ENCODE measurements at places on chromosomes 7 and 10.

DNA sequence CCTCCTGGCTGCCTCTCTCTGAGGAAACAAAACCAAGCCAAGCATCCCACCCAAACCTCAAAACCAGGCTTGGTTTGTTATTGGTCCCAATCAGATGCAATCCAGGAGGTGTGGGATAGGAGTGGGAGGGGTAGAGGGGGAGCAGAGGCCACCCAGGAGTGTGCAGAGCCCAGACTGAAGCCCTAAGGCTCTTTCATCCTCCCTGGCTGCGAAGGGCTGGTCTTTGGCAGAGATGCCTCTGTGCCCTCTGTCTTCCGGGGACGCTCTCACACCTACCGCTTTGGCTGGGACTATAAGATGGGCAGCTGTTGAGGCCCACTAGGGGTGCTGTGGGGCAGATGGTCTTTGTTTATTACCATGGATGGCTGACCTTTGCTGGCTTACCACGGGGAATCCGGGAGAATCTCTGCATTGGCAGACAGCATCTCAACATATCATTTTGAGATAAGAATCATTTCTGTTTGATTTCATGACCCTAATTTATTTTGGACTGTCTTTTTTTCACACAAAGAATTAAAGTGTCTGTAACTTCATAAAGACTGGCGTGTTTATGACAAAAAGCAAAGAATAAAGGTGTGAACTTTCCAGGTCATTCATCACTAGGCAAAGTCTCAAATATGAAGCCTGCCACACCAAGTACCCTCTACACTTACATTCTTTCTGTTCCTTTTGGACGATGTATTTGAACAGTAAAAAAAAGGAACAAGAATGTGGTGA lies 6.5 kb upstream of the DENND2A start:
- DNase-seq: no peak

- DNase-seq: peak; percentile 14
Measured at GRCh38 chr7:38656968-38657367, 25.8 kb upstream of the AMPH start.

- no peak for DNase-seq
Measured at GRCh38 chr7:123661765-123662164, 6.1 kb downstream of the LMOD2 start.

- peak; percentile 18 for DNase-seq
Measured at GRCh38 chr10:63929831-63930467, 408.7 kb downstream of the REEP3 start.

GRCh38 chr7:26553582-26553981 lies 261.9 kb downstream of the SNX10 start:
- DNase-seq: no peak

GRCh38 chr7:5197811-5198210 lies 7.8 kb downstream of the WIPI2 start:
- no peak for DNase-seq

- no peak for DNase-seq
Measured at GRCh38 chr10:54880996-54881395, 80.0 kb upstream of the PCDH15 start.

DNA sequence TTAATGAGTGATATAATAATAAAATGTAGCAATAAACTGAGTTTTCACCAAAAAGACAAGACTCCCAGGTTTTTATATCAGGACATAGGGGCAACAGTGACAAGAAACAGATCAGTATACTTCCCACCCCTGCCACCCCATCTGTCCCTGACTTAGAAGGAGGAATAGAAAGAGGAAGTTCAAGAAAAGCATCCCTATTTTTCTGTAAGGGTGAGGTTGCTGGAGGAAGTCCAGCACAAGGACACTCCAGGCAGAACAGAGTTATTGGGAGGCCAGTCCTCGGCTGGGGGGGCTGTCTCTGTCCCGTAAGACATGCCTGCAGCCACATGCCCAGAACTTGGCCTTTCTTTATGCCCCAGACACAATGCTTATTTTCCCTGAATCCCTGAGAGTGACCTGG lies 16.5 kb upstream of the TLX1 start:
- no peak for DNase-seq

DNA sequence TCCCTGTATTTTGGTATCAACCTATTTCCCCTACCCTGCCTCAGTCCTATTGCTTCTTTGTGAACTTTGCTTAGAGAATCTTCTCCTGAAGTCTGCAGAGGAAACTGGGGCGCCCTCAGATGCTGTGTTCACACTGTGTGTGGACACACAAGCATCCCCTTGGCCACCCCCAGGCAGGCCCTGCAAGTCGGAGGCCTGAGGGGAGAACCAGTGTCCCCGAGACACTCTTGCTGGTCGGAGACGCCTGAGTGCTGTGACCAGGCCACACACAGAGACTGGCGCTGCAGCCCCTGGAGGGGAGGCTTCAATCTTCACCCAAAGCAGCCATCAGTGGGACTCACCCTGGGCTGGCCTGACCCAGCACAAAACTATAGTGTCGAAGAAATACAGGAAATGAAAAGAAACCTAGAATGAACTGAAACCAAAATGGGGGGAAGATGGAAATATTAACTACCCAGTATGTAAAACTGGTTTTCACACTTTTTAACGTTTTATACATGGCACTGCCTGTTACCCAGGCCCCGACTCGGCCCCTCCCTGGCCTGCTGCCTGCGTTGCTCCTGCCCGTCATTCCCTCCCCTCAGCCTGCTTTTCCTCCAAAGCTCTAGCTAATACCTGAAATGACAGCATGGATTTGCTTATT lies 48.4 kb upstream of the FAM20C start:
- DNase-seq: no peak

GRCh38 chr7:18445483-18445882 lies 50.1 kb upstream of the HDAC9 start:
- DNase-seq: no peak

GRCh38 chr10:107631876-107632275 lies 467.4 kb upstream of the SORCS1 start:
- no peak for DNase-seq

- no peak for DNase-seq
Measured at GRCh38 chr7:128788446-128789412, 3.0 kb upstream of the CCDC136 start.

GRCh38 chr7:121529003-121529402 lies 132.9 kb upstream of the FAM3C start:
- DNase-seq: no peak

DNA sequence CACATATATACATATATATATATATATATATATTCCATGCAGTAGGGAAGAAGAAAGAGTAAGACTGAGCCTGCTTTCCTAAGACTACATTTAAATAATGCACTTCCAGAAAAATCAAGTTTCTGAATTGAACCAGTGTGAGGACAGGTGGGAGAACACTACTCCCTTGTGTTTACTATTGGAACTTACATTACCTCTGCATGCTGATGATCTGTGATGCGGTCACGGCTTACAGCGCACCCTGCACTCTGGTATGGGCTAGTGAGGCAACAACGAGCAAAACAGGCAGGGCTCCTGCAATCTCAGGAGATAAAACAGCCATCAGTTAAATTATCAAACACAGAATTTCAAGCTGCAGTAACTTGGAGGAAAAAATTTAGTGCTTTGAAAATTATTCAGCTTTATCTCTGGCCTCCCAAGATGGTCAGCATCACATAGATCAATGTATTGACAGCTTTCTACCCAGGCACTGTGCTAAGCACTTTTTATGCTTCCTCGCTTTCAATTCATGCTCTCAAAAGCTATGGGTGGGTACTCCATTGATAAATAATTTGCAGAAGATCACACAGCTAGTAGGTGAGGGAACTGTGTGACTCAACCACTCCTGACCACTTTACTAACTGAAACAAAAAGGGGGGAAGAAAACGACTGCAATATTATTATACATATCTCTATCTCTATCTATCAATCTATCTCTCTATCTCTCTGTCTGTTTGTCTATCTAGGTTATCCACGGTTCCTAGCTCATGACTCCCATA lies 20.5 kb upstream of the SLC16A12 start:
- DNase-seq: no peak

- no peak for DNase-seq
Measured at GRCh38 chr10:55287346-55287745, 486.3 kb upstream of the PCDH15 start.

GRCh38 chr10:21039721-21040120 lies 142.6 kb upstream of the NEBL start:
- DNase-seq: no peak

GRCh38 chr10:44978570-44979280 lies at the start of gene DEPP1:
TSS of gene DEPP1 (minus strand) at chr10:44978809. CDS start at chr10:44978030, 779 bp downstream.
- no peak for DNase-seq

DNA sequence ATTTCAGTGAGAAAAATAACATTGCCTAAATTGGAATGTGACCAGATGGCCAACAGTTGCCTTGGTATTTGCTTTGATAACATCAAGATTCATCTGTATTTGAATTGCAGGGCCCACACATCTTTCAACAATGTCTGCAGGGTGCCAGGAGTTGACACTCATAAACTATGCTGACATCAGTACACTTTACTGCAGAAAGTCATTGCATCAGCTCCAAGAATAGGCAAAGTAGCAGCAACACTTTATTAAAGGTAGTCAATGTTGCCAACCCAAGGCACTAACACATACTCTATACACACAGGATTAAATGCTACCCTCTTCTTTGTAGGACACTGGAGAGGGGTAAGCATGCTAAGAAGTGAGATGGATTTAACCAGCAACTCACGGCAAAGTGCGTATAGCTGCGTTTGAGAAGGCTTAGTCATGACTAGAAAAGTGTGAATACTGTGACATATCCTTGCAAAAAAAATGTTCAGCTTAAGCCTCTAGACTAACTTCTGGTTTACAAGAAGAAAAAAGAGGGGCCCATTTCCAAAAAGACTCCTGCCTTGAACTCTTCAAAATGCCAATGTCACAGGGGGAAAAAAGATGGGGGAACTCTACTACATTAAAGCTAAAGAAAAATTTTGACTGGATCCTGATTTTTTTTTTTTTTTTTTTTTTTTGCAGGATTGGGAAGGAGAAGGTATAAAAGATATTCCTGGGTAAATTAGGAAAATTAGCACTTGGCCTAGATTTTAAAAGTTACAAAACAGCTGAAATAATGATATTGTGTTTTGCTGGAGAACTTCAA lies 2.2 kb downstream of the BBIP1 start:
- DNase-seq: no peak

DNA sequence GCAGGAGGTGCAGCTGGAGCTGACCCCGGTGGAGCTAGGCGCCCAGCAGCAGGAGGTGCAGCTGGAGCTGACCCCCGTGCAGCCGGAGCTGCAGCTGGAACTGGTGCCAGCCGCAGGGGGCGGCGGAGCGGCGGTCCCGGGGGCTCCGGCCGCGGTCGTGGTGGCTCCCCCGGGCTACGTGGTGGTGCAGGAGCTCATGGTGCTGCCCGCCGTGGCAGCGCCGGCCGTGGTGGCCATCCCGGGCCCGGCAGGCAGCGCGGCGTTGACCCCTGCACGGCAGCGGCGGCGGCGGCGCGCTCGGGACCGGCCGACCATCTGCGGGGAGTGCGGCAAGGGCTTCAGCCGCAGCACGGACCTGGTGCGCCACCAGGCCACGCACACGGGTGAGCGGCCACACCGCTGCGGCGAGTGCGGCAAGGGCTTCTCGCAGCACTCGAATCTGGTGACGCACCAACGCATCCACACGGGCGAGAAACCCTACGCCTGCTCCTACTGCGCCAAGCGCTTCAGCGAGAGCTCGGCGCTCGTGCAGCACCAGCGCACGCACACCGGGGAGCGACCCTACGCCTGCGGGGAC lies 6.8 kb downstream of the ZNF853 start:
- DNase-seq: no peak

DNA sequence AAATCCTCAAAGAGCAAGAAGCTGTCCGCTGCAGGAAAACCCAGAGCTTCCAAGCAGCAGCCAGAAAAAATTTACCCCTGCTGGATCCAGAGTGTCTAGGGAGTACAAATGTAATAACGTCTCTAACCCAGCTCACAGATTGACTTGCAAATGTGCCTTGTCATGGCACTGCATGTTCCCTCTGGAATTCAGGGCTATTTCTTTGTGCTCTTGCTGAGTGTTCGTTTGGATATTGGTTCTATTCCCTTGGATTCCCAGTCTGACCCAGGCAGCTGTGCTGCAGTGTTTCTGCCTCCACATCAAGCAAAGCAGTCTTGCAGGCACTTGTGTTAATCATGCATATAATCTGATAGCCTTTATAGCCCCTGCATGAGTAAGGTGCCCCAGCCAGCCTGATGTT lies 209.9 kb upstream of the GHITM start:
- no peak for DNase-seq

DNA sequence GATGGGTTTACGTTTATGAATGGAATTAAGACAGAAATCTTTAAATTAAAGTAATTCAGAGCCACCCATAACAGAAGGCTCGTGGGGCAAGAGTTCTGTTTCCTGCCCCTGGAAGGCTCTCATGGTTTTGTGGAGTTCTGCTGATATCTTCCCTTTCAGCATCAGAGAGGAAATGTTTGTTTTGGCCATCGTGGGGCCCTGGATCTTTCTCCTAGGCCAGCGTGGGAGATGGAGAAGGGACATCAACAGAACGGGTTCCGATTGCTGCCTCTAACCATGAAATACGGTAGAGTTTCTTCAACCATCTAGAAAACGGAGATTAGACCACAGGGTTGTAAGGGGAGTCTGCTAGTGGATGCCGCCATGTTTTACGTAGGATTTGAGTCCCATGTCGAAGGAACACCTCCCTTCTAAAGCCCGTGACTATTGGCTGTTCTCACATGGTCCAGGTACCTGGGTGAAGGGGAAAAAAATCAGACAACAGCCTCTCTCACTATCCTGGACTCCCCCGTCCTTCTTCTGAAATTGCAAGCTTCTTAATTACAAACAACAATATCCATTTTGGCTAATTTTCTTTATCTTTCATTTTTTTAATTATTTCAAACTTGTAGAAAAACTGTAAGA lies 169.1 kb upstream of the CELF2 start:
- no peak for DNase-seq

DNA sequence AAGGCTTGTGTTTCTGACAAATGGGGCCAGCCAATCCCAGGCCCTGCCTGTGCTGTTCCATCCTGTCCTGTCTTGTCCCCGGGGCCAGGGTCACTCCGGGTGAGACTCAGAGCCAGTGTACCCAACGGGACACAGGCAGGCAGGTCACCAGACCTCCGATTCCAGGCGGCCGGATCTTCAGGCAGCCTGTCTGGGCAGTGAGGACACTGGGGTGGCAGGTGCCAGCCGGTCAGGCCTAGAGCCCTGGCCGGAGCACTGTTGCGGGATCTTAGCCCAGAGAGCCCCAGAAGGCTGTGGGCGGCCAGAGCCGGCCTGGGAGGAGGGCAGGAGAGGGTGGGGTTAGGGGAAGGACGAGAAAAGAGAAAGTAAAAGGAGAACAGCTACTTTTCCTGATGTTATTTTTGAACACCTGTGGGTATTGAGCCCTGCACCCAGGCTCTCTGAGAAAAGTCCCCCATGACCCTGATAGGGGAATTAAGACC lies 134.3 kb upstream of the TNRC18 start:
- no peak for DNase-seq

- DNase-seq: no peak
Measured at GRCh38 chr10:49299816-49300139, 808 bp downstream of the C10orf71 start.
